NCI-H748 treated with DMSO at 0.1 percent for 48 hours (cell line): ENCODE measurements at places on chromosomes 2 and 18.

- DNase-seq = no peak
Measured at GRCh38 chr2:72895759-72896281, 8.6 kb downstream of the SPR start.

DNA sequence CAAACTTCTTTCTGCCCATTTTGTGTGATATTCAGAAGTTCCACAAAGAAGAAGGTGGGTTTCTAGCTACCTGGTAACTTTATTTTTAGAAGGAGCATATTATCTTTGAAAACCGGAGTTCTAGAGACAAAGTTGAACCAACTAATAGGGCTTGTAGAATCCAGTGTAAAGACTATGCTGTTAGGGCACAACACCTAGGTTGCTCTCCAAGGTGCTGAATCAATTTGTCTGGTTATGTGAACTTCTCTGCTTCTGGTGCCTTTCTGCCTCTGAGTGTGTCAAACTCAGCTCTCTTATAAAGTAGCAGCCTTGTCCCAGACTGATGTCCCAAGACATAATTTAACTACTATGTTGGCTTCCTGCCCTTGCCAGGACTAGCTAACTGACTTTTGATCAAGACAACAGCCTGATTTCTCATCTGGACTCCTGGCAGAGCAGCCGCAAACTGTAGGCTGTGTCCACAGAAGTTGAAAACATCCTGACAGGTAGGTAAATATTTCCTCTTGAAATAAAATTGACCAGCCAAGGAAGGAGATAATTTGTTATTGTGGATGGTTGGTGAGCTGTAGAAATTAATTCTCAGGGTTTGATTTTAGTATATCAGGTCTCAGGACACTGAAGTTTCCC lies 119.4 kb downstream of the CYRIA start:
- no peak for DNase-seq

- no peak for DNase-seq
Measured at GRCh38 chr2:61282104-61282590, 120.2 kb downstream of the C2orf74 start.

DNA sequence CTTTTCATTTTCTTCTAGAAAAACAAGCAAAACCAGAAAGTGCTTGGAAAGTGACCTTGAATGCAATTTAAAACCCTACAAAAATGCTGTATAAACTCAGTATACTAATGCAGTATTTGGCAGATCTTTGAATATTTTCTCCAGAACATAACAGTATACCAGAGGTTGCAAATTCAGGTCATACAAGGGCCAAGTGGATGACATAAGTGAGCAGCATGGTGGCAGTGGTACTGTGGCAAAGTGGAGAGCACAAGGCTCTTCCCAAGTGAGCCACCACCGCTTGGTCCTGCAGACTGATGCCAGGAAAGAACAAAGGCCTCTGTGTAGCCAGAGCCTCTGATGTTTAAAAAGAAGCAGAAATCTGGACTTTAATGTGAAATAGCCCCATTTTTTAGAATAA lies 33.1 kb downstream of the METTL4 start:
- DNase-seq = no peak

DNA sequence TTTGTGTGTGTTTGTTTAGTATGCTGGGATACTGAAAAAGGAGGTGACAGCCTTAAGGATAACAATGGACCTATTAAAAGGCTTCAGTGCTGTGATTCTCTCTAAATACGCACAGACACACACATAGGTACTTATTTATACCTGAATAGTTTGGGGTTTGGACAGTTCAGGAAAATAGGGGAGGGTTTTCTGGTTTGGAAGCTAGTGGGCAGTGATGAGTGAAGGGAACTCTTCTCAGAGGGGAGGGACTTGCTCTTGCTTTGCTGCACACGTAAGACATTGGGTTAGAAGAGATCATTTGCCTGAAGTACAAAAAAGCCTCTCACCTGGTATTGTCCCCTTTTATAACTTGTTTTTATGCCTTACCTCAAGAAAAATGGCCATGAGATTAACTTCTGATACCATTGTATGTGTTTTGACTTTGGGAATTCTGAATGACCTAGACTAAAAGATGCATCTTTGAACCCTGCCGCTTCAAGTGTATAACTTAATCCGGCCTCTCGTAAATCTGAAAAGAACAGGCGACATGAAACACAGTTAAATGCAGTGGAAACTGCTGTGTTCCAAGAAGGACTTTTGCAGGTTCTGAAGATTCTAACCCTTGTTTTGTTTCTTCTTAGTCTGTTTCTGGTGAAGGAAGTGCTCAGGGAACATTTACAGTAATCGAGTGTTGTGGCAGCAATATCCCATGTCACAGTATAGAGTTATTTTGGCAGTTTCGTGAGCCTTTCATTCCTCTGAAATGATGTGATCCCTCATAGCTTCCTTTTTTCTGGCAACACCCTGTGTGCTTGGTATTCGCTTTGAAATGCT lies 2.5 kb downstream of the CRIM1 start:
- no peak for DNase-seq

DNA sequence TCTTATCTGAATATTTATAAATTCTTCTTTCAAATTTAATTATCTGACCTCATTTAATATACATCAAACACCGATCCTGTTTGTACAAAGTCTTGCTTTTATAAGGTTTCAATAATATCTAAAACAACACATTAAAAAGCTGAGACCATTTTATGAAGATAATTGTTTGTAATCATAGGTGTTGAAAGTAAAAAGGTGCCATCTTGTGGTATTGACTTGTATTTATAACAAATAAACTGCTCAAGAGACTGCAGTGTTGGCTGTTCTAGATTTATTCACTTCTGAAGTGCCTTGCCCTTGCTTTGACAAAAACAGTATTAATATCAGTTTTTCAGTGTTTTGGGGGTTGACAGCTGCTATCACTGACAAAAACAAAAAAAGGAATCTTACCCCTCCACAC lies 286.8 kb upstream of the HNMT start:
- peak; percentile 1 for DNase-seq

DNA sequence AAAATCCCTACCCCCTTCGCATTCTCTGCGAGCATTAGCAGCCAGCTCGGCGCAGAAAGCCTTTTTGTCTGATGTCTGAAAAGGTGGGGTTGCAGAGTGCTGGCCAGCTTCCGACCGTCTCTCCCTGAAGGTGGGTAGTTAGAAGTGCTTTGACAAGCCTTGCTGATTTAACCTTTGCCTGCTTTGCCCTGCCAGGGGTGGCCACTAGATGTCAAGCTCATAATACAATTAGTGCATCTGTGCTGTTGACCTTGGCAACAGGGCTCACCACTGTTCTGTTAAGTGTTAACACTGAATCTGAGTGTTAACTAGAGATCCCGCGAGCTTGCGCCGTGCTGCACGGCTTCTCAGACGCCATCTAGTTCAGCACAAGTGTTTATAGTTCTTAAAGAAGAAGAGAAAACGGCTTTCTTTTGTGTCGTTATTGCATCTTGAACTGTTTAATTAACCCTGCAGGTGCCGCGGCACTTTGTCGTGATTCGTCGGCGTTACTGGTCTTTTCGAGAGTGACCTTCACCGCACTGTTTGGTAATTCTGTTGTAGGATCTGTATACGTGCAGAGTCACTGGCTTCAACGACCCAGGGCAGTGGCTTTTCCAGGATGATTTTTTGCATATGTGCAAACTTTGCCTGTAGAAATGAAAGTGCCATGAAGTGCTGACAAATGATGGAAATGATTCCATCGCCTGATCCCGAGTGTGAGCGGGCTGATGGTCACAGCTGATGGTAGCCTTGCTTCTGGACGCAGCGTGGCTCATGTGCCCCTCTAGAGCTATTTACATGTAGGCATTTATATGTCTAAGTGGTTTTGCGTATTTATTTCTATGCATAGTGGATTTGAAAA lies 5.5 kb downstream of the SALL3 start:
- peak; percentile 84 for DNase-seq

DNA sequence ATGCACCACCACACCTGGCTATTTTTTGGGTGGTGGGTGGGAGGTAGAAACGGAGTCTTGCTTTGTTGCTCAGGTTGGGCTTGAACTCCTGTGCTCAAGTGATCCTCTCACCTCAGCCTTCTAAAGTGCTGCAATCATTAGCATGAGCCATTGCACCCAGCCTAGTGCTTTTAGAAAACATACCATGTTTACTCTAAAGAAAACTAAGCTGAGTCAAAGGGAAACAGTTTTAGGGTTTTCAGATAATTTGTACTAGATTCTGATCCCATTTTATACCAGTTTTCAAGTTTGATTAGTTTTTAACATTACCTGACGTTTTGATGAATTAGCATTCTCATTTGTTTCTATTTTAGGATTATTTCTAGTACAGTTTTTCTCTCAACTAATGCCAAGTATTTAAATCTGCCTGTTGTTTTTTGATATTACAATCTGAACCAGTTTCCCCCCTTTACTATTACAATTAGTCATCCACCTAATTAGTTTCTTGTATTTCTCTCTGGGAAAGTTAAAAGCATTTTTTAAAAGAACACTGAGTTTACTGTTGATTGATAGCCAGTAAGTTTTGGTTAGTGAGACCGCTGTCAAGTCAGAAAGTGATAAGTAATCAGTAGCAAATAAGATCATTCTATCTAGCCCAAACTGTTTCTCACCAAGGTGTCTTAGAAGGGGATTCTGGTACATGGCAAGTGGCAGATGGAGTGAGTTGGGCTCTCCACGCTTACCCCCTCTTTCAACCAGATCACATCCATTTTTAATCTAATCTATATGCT lies 24.2 kb upstream of the TBR1 start:
- DNase-seq = no peak

DNA sequence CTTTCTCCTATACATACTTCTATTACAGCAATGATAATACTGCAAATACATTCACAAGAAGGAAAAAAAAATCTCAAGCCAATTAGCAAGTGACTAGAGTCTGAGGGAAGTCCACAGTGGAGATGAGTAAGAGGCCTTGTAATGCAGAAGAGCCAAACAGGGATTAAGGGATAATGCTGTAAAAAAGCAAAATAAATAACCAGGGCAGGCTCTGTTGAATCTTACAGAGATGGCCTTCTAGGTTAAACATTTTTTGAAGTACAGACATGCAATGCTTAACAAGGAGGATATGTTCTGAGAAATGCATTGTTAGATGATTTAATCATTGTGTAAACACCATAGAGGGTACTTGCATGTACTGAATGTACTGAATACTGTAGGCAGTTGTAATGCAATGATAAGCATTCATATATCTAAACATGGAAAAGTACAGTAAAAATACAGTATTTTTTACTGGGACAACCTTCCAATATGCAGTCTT lies 122.1 kb upstream of the RMDN2 start:
- DNase-seq = no peak
